ENCODE measurements at places on chromosomes 16 and 17.
A peak's percentile ranks its signal among the peaks of the same experiment; 100 is the strongest.

GRCh38 chr17:40813804-40814203 is 8.6 kb downstream of the KRT10 start:
- no peak for DNase-seq

GRCh38 chr16:728131-728889 is 1.4 kb downstream of the HAGHL start:
- no peak for DNase-seq

DNA sequence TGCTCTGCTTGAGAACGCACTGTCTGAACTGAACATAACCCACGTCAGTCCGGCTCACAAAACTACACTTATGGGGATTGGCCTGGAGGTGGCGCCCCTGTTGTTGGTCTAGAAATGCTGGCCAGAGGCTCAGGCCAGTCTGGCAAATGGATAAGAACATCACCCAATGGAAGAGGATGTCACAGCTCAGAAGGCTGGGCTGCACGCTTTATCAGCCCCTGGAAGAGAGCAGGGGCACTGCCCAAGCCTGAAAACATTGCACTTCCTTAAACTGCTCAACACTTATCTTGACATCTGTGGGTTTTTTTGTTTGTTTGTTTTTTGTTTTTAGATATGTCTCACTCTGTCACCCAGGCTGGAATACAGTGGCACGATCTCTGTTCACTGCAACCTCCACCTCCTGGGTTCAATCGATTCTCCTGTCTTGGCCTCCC is 24.8 kb upstream of the BPTF start:
- DNase-seq, result peak; percentile 55

GRCh38 chr17:2034157-2034556 is 4.2 kb downstream of the DPH1 start:
- no peak for DNase-seq

- no peak for DNase-seq
Measured at GRCh38 chr16:24118126-24118821, 137.9 kb upstream of the CACNG3 start.

DNA sequence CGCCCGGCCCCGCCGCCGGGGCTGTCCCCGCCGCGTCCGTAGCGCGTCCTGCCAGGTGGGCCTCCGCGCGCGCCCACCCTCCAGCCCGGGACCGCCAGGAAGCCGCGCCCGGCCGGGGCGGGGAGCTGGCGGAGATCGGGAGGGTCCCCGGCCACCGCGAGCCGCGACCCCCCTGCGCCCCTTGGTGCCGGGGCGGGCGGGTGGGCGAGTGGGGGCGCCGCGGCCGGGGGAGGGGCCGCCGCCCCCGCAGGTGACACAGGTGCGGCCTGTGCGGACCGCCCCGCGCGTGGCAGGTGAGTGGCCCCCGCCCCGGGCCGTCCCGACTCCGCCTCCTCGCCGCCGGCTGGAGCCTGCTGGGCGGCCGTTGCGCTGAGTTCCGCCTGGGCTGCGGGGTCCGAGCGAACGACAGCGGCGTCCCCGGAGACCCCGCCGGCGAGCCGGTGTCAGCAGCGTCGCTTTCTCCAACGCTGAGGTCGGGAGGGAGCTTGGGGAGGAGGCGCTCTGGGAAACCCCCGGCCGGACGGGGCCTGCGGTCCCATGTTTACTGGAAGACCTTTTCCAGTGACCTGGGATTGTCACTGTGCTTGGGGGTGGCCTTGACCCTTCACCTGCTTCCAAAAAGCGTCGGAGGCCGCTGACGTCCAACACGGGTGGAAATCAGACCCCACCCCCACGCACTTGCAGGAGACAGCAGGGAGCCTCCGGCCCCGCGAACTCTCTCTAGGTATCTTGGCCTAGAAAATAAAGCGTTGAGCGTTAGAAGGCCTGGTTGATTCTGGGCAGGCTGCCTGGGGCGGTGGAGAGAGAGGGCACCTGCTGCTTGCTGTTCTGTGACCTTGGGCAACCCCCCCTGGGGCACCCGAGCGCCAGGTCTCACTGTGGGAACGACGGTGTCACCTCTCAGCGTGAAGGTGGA is 542 bp downstream of the KLHL36 start:
- no peak for DNase-seq

DNA sequence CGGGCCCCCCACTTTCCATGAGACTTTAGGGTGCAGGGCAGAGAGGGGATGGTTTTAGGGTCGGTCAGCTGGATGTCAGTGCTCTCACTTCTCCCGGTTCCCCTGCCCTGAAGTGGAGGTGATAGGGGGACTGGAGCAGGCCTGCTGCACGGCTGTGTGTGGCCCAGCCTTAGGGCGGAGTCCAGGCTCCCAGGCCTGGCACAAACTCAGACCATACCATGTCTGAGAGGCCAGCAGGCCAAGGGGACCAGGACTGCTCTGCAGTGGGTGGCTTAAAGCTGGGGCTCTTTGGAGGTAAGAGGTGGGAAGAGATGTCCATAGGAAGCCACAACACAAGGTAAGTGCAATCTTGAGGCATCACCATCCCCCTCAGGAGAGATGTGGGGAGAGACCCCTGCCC is 8.3 kb downstream of the TFAP4 start:
- no peak for DNase-seq

- DNase-seq, result no peak
Measured at GRCh38 chr17:58388302-58389190, 28.8 kb downstream of the RNF43 start.

DNA sequence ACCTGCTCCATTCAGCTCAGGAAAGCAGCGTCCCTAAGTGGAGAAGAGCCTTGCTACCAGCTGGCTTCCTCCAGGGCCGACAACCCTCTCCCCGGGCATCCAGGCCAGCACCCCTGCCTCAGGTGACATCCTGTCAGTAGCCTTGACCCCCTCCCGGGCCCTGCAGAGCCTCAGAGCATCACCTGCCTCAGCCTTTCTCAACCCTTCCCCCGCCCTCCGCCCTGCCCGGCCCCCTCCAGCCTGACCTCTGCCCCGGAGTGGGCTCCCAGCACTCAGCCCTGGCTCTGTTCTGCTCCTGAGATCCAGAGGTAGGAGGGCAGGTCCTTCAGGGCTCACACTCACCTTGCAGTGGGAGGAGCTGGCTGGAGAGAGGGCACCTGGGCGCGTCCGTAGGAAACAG is 73.8 kb upstream of the METRNL start:
- DNase-seq, result no peak

DNA sequence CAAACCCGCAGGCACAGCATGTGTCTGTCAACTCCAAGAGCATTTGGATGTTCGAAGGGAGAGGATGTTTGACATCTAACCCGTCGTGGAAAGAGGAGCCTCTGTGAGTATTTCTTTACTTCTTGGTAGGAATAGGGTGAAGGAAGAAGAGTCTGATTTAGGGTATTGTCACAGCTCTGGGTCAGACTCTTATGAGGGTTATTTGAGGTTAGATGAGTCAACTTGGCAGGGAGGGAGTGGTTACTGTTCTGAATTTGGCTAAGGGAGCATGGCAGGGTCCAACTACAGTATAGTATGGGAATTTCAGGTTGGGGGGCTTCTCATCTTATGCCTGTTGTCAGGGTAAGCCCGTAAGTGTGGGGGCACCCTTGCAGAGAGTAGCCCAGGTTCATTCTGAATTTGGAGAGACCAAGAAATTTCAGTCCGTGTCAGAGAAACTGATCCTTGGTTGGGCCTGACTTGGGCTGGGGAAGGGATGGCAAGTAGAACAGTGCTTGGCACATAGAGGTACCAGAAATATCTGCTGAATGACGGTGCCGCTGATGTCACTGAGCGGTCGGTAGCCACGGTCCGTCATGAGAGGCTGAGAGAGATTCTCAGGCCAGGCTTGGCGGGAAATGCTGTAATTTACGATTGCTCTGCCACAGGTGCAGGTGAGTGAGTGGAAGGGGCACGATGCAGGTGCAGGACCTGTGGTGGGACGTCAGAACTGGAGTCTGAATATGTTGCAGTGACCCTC is 43.2 kb downstream of the MYH3 start:
- no peak for DNase-seq

DNA sequence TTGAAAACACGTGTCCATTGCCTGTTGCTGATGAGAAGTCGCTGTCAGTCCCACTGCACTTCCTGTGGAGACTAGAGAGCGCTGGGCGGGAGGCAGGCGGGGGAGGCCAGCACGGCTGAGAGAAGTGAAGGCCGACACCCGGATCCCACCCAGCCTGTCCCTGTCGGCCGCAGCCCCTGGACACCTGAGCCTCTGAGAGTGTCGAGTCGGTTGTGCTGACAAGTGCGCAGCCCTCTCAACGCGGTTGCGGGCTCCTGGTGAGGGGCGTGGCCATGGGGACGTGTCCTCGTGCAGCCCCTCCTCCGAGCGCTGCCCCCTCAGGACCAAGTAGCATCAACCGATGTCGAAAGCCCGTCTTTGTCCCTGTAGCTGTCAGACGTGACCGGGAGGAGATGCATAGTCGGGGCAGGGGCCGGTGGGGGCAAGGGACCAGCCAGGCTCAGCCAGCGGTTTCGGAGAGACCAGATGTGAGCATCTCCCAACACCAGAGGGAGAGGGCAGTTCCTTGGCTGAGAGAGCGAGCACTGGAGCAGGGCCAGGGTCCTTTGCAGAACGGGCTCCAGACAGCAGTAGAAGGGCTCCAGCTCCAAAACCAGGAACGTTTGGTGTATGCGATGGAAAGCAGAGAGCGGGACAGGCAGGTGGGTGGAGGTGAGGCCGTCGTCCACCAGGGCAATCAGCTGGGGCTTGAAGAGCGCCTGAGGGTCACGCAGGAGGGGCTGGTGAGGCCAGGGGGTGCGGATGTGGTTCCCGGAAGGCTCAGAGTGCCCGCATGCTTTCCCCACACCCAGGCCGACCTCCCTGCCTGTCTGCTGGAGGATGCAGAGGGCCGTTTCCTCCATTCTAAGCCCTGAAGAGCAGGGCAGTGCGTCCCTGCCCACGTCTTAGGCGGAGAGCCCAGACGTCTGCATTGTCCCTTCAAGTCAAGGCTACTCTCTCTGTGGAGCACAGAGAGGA is 43.3 kb upstream of the CHMP6 start:
- DNase-seq, result no peak

DNA sequence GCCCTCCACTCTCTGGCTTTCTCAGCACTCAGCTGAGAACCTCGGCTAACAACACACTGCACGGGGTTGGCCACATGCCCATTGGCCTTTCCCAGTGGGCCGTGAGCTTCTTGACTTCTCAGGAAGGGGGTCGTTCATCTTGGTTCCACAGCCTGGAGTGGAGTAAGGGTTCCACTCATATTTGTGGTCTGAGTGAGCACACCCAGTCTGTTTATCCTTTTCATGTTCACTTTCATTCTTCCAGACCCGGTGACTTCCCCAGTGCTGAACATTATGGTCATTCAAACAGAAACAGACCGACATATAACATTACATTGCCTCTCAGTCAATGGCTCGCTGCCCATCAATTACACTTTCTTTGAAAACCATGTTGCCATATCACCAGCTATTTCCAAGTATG is 8.2 kb downstream of the MILR1 start:
- DNase-seq, result no peak

GRCh38 chr16:27529962-27530361 is 19.8 kb downstream of the GTF3C1 start:
- DNase-seq, result no peak

- DNase-seq, result no peak
Measured at GRCh38 chr17:57401556-57402488, 145.5 kb downstream of the MSI2 start.

DNA sequence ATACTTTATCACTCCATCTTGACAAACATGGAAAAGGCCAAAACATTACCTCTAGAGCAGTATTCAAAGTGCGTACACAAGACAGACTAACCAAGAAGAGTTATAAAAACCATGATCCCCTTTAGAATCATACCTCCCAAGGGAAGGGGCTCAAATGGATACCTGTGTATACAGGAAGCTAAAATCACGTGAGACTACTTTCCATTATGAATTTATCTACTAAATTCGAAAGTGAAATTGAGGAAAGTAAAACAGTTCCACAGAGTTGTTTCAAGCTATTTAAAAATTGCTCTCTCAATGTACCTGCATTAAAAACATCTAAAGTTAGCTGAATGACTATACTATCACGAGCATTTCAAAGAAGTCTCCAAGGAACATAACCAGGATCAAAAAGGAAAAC is 32.7 kb downstream of the AP1G1 start:
- DNase-seq, result no peak

- DNase-seq, result no peak
Measured at GRCh38 chr17:81189670-81190530, 23.9 kb upstream of the AATK start.

DNA sequence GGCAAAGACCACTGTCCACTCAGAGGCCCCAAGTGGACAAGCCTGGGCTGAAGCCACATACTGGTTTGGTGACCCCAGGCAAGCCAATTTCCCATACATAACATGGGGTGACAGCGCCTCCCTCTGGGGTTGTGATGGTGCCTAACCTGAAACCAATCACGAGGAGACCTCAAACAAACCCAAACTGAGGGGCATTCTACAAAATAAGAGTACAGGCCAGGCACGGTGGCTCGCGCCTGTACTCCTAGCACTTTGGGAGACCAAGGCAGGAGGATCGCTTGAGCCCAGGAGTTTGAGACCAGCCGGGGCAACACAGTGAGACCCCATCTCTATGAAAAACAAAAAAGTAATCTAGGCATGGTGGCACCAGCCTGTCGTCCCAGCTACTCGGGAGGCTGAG is 3.6 kb downstream of the P2RX5 start:
- DNase-seq, result no peak

GRCh38 chr16:9135797-9136196 is 44.4 kb downstream of the HAPSTR1 start:
- no peak for DNase-seq

- no peak for DNase-seq
Measured at GRCh38 chr17:65099941-65100315, 37.2 kb upstream of the RGS9 start.

DNA sequence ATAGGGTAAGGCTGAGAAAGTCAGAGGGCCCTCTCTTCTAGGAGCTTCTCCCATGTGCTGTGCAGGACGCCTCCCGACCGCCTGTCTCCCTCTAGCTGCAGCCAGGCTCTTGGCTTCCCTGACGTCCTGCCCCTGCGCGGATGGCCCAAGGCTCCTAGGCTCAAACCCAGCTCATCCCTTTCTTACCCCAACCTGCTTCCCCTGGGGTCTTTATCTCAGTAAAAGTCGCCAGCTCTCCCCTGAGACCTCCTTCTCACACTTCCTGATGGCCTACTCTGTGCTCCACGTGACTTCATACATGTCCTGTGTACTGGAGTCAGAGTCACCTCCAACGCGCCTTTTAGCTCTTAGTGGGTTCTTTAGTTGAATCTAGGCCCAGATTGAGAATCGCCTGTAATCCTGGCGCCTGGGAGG is 1.1 kb upstream of the ZNF747 start:
- peak; percentile 22 for DNase-seq

DNA sequence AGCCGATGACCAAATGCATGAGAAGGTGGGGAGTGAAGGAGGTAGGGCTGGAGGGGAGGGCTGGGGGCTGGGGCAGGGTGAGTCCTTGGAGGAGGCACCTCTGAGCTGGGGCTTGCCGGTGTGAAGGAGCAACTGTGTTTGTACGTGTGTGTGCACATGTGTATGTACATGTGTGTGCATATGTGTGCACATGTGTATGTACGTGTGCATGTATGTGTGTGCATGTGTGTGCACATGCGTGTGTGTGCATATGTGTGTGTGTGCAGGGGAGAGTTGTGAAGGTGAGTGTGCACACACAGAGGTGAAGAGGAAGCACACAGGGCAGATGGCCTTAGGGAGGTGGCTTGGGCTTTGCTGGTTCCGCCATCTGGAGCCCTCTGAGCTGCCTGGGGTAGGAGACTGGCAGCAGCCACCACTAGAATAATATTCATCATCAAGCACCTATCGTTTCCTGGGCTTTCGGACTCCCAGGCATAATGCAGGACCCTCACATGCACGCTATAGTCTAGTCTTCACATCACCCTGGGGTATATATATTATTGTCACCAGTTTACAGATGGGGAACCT is 120.9 kb upstream of the CDC42EP4 start:
- DNase-seq, result no peak
